ENCODE measurements at places on chromosomes 7 and 10.
A peak's percentile ranks its signal among the peaks of the same experiment; 100 is the strongest.

DNA sequence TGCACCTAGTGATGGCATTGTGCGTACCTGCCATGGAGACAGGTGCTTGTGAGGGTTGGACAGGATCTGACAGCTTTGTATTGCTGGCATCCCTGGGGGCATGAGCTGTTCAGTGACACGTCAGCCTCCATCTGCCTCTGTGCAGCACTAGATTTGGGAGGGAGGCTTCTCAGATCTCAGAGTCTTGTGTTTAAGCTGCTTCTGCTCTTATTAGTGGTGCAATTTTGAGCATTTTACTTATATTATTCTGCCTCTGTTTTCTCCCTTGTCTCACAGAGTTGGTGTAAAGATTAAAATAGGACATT, 5.1 kb downstream of the ARHGAP22 start:
- no peak for DNase-seq

DNA sequence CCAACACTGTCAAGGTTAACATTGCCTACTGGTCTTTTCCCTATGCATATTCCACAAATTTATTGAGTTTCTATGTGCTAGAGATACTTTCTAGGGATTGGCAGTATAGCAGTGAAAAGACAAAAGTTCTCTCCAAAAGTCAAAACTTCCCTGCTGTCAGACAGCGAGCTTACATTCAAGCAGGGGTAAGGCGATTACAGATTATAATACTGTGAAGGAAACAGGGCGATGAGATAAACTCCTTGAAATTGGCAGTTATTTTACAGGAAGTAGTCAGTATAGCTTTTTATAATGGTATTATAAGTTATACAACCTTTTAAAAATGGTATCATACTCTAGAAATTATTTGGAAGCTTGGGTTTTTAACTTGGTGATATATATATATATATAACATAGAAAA, 9.9 kb downstream of the VPS50 start:
- no peak for DNase-seq

- DNase-seq = no peak
Observed at GRCh38 chr10:5282137-5282536, 82.6 kb upstream of the UCN3 start.

- no peak for DNase-seq
Observed at GRCh38 chr7:155392726-155393570, 65.0 kb upstream of the EN2 start.

- no peak for DNase-seq
Observed at GRCh38 chr7:100100420-100101015, 679 bp downstream of the MCM7 start.

DNA sequence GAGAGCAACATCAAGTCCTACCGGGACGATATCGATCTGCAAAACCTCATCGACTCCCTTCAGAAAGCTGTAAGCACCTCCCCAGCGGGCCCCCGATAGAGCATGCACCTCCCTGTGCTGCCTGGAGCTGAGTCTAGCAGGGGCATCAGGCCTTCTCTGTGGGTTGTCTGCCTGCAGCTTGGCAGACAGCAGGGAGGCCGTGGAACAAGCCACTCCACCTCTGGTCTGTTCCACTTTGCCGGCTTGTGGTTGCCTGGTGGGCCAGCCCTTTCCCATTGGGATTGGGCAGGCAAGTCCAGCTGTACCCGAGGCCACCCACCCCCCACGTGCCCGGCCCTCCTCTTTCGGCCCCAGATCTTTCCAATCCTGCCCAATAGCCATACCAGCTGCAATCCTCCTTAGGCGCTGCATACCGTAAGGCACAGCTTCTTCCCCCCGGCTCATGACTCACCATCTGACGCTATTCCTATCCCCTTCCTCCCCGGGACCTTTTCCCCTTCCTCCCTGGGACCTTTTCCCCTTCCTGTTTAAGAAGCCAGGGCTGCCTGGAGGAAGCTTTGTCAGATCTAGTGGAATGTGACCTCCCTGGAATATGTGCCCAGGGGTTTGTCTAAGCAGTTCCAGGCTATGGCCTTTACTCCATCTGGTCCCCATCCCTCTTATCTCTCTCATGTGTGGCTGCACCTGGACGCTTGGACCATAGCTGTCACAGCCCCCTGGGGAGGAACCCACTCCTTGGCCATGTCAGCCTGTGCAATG, 28.1 kb upstream of the SH2D4B start:
- DNase-seq = no peak

DNA sequence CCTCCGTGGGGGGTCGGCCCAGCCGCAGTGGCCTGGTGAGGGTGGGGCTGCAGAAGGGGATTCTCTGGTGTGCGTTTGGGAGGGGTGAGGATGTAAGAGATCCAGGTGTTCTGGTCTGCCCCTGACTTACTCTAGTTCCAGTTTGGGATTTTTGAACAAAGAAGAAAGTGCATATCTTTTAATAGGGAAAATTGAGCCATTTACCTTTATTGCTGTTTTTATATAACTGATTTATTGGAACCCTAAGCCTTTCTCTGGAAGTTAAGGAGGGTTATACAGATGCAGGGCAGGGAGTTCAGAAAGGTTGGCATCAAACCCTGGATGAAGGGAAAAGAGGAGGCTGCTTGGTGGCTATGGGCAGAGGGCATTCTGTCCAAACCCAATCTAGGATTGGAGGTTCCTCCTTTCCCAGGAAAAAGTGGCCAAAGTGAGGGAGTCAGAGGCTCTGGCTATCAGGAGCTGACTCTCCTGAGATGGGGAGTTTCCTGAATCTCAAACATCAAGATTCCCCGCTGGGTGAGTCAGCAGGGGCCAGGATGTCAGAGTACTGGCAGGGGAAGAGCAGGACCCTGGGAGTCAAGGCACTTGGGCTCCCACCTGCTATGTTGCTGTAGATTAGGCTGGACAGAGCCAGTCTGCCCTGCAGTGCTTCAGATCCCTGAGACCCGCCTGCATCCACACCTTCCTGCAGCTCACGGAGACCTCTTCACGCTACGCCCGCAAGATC, 67.5 kb downstream of the CLIP2 start:
- DNase-seq = no peak

GRCh38 chr7:22589641-22590201, 89.7 kb upstream of the STEAP1B start:
- no peak for DNase-seq

GRCh38 chr7:157907091-157907490, 570.3 kb downstream of the DNAJB6 start:
- no peak for DNase-seq

DNA sequence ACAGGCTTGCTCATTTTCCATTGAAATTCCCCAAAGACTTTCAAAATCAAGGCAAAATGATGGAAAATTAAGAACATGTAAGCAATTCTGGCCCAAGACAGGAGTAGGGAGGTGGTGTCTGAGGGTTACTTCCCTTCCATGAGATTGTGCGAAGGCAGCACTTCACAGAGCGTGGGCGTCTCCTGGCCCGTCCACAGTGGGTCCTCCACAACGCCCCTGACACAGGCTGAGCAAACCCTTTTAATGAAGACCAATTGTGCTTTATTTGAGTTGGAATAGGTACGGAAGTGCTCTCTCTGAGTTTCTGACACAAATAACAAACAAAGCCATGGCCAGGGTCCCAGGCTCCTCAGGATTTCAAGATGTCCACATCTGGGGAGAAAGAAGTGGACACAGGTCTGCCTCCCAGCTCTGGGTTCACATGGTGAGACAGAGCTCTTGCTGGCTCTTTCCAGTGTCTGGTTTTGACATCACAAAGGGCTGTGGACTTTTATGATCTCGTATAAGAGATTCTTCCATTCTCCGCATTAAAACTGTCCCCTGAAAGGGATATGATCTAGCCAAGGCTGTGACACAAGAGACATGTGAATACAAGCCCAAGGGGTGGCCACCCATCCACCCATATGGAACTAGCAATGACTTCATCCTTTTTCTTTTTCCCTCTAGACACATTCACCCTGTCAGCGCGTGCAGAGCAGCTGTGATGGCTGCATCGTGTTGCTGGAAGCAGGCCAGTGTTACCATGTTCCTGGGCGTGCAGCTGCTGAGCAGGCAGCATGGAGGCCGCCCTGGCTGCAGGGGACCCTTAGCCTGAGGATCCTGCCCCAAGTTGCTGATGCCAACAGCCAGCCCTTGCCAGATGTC, 145.6 kb downstream of the ADAM12 start:
- no peak for DNase-seq

DNA sequence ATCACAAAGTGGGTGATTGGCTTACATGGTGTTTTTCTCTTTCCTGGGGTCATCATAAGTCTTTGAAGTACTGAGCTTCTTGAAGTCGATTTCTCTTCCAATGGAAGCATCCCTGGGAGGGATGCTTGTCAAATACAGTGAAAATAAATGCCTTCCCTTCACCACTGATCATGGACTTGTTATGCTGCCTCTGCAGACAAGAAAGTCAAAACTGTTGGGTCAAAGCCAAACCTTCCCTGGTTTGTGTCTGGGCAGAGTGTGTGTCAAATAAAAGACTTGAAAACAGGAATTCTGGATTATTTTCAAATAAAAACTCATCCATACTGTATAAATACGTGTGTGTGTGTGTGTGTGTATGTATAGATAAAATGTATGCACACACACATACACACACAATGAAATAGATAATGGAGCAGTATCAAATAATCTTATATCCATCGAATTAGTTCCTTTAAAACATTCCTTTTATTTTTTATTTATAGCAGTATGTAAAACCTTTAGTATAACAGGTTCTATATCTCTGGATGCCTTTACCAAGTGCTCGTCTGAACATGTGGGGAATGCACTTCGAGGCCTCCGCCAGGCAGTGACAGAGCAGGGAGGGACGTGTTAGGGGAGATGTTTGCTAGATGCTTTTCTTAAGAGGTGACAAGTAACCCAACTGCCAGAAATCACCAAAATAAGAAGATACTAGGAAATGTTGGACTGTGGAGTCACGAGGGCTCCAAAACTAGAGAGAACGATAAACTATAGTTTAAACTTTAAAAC, 27.2 kb upstream of the WNT16 start:
- DNase-seq = no peak

- no peak for DNase-seq
Observed at GRCh38 chr7:22697876-22698606, 29.0 kb upstream of the IL6 start.

- DNase-seq = peak; percentile 64
Observed at GRCh38 chr7:73770002-73770859, at the start of gene CLDN3. Gene CLDN3, minus strand, starts transcription at chr7:73770270. Its CDS starts 221 bp downstream, at chr7:73770049.

- DNase-seq = no peak
Observed at GRCh38 chr10:68224810-68225209, 7.1 kb downstream of the ATOH7 start.

- no peak for DNase-seq
Observed at GRCh38 chr7:148882841-148883265, 1.2 kb downstream of the EZH2 start.

DNA sequence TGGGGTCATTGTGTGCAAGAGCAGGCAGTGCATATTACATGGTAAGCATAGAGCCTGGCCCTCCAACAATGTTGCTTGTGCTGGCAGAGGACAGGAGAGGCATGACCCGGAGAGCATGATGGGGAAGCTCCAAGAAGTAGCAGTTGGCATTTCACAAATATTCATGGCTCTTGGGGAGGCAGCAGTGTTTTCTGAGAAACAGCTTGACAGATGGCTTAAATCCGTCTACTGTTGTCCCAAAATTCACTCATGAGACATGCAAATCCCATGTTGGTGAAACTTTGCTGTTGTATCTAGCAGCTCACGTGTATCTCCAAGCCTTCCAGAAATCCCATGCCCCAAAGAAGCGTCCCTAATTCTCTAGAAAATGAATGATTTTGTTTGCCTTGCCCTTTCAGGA, 487.0 kb downstream of the SORCS3 start:
- no peak for DNase-seq

- DNase-seq = no peak
Observed at GRCh38 chr10:61028861-61029361, 84.9 kb upstream of the RHOBTB1 start.

GRCh38 chr7:118182593-118183427, 1.2 kb upstream of the LSM8 start:
- no peak for DNase-seq

- DNase-seq = no peak
Observed at GRCh38 chr10:94194256-94194655, 168.5 kb downstream of the NOC3L start.

GRCh38 chr10:33215635-33216034, 118.8 kb downstream of the NRP1 start:
- DNase-seq = no peak

GRCh38 chr7:552868-553635, 33.4 kb upstream of the PDGFA start:
- no peak for DNase-seq

DNA sequence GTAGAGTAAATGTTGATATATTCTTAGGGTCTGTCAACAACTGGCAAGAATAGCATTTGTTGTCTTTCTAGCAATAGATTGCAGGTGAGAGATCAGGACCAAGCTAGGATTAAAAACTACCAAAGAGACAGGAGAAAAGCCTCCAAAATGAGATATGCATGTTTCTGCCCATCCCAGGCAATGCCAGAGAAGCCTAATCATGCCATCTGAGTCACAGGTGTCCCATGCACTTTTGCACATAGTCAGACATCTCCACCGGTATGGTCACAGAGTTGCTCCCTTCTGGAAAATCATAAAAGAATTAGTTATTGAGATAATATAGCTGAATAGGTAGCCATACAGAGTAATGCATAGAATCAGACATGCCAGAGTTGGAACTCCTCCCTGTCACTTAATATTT, 50.6 kb downstream of the PDK4 start:
- no peak for DNase-seq

GRCh38 chr10:33139181-33139646, 181.2 kb upstream of the ITGB1 start:
- DNase-seq = no peak

- no peak for DNase-seq
Observed at GRCh38 chr10:100895896-100896295, 16.9 kb upstream of the SLF2 start.

DNA sequence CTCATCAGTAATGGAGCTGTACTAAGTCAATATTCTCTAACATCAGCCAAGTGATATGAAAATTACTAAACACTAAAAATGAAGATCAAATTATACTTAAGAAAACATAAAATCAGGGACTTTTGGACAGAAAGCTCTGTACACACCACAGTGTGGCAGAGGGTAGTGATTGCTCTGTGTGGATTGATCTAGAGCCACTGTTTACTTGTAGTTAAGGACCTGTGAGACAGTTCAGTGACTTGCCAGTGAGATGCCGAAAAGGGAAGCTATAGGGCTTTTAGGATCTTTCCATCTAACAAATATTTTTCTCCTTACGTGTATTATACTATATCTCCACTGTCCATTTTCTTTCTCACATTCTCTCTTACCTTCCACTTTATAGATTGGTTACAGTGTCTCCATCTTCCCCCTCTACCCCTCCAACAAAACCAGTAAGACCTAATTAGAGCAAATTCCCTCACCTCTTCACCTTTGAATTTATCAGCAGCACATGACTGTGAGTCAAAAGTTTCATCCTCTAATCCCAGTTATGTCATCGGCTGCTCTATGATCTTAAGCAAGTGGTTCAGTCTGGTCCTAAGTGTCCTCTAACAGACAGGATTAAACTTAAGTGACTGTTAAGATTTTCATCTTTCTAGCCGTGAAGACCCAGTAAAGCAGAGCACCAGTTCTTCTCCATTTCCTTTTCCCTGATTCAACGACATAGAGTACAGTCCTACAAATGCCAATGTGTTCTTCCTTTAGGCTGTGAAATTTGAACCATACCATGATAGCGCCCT, 6.9 kb downstream of the PIK3CG start:
- DNase-seq = no peak

DNA sequence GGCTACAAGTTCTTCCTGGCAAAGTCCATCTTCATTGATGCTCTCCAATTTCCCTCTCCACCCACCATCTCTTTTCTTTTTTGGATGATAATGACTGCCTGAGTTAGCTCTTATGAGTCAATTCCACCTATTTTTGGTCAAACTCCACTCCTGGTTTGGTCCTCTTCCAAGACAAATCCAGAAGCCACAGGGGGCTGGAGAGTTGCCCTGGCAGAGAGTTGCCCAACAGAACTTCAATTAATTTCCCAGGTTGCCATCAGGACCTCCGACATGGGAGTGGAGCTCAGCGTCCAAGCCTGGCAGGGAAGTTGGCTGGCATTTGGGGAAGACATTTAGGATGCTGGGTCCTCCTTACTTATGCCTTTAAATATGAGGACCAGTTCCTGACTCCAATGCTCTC, 29.2 kb upstream of the KCNMA1 start:
- no peak for DNase-seq
